Activated T-helper 1 cell treated with anti-CD3 and anti-CD28 coated beads, Interleukin-2, amount 50 U/mL, for 16 hours (primary cell): ENCODE measurements at places on chromosomes 3 and 15.

GRCh38 chr3:69539134-69539533 is 153.2 kb upstream of the FRMD4B start:
- DNase-seq = no peak

GRCh38 chr3:171157286-171157685 is 130.8 kb upstream of the SLC2A2 start:
- DNase-seq = no peak

DNA sequence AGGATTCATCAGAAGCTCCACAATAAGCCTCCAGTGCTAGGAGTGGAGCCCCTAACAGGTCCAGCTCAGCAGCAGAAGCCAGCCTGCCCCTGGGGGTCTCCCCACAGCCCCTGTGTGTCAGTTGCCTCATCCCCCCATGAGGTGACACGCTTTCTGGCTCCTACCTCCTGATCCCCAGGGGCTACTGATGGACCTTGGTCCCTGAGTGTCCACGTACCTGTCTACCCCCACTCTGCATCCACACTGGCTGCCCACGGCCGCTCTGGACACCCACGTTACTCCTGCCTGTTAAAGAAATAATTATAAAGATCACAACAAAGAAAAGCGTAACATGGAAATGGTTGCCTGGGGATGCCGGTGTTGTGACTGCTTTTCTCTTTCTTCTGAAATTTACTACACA is 143.1 kb downstream of the CHSY1 start:
- no peak for DNase-seq

DNA sequence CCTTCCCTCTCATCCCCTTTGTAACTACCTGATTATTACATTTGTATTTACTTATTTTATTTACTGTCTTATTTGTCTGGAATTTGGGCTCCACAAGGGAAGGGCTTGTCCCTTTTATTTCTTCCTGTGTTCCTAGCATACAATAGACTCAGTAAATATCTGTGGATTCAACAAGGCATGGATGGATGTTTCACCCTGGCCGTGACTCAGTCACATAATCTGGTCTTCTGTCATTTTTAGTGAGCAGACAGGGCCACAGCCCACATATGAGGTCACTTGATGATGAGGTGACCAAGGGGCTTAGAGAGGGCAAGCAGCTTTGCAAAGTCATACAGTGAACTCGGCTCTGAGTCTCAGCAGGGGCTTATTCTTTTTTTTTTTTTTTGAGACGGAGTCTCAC is 7.8 kb upstream of the DAG1 start:
- DNase-seq = no peak

- DNase-seq = no peak
Measured at GRCh38 chr3:155500194-155500818, 206.8 kb upstream of the STRIT1 start.

- DNase-seq = no peak
Measured at GRCh38 chr15:60160909-60161308, 156.8 kb downstream of the FOXB1 start.

GRCh38 chr3:182445576-182445975 is 347.7 kb upstream of the ATP11B start:
- DNase-seq = no peak

DNA sequence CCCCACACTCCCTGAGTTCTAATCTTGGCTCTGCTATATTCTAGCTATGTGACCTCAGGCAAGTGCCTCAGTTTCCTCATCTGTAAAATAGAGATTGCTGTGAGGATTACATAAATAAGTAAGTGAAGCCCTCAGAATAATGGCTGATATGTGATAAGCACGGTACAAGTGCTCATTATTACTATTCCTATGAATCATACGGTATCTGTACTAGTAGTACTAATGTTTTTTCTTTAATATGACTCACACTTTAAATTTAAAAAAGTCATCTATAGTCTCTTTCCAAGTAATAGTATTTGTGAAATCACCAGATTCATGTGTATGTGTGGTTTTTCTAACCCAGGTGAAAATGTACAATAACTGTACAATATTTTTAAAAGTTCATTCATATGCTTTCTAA is 58.7 kb downstream of the CLDN11 start:
- no peak for DNase-seq

GRCh38 chr3:53361852-53362251 is 14.5 kb upstream of the DCP1A start:
- DNase-seq = no peak

- DNase-seq = no peak
Measured at GRCh38 chr15:79661411-79661810, 229.3 kb downstream of the MINAR1 start.

- DNase-seq = no peak
Measured at GRCh38 chr15:62417439-62417838, 252.4 kb upstream of the C2CD4B start.

DNA sequence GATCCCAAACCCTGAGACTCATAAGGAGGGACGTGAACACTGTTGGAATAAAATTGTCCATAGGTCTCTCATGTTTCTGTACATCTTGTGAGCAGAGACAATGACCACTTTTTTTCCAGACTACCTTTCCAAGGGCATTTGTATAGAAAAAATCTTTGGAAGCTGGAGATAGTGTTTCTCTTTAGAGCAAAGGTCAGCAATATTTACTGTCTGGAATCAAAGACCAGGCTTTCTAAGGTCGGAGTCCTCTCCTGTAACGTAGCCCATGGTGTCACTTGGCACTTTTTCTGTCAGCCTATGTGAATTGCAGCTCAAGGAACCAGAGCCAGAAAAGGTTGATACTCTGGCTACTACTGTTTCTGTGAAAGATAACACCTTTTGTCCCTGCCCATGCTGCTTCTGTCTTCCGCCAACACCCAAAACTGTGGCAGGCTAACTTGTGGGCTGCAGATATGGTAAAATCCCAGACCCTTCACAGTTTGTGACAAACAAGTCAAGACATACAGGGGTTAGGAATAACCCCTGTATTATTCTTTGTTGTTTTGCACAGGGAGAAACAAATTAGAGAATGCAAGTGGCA is 578.3 kb downstream of the GRM7 start:
- no peak for DNase-seq

- DNase-seq = no peak
Measured at GRCh38 chr3:81841540-81841939, 80.1 kb upstream of the GBE1 start.

DNA sequence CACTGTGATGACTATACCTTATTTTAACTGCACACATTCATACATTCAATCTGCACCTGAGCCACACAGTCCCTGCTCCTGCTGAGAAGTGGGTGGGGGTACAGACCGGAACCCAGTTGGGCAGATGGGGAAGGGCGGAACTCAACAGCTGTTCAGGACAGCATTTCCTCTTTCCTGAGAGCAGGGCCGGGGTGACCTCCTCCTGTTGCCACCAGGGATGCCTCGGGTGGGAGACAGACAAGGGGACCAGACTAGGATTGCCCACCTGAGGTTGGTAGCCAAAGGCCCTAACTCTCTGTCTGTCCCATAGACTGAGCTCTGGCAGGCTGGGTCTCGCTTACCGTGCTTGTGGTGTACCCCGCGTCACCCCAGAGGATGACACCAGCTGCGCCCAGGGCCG is 3.9 kb downstream of the HYAL2 start:
- no peak for DNase-seq

GRCh38 chr3:197196192-197196591 is 102.2 kb downstream of the DLG1 start:
- DNase-seq = no peak

- no peak for DNase-seq
Measured at GRCh38 chr3:38038447-38038911, 529 bp upstream of the DLEC1 start.

- DNase-seq = no peak
Measured at GRCh38 chr3:119885746-119886530, 104.0 kb downstream of the NR1I2 start.

DNA sequence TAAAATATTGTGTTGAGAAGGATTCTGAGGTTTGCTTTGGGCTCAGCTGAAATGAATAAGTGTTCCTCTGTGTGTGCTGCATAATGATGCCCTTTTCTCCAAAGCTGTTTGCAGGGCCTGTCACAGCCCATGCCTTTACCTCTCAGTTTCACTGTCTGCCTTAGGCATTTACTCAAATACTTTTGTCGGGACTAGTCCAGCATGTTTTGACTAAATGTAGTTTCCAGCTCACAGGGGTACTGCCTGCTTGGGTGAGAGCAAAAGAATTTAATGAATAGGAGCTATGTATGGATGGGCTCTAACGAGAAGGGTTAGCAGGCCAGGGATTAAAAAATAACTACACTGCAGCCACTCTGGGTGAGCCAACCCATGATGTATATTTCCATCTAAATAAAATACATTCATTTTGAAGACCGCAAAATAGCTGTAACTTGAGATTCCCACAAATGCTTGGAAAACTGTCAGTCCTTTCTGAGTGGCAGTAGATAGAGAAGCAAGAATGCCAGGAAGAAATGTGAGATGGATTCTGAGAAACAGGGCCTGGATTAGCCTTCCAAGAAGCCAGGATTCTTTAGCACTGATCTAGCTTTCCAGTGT is 549.2 kb upstream of the TBL1XR1 start:
- no peak for DNase-seq

GRCh38 chr15:101014921-101015841 is 96.0 kb downstream of the LRRK1 start:
- peak; percentile 49 for DNase-seq

- DNase-seq = no peak
Measured at GRCh38 chr3:143808030-143808429, 40.2 kb downstream of the SLC9A9 start.

GRCh38 chr3:127427666-127428065 is 139.8 kb upstream of the PRR20G start:
- DNase-seq = no peak

DNA sequence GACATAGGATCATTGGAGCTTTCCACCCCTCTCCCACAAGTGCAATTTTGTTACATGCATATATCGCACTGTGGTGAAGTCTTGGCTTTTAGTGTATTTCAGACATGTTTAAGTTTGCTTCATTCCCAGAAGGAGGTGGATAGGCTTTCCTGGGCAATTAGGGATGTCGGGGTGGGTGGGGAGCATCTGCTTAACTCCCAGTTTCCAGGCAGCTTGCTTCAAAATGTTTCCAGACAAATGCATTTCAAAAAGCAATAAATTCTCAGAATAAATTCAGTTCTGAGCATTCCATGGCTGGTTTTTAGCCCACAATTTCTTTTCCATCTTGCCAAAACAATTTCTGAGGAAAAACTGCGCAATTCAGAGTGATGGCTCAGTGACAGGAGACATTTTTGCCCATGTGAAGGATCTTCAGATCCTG is 227.7 kb upstream of the ZPLD1 start:
- no peak for DNase-seq

DNA sequence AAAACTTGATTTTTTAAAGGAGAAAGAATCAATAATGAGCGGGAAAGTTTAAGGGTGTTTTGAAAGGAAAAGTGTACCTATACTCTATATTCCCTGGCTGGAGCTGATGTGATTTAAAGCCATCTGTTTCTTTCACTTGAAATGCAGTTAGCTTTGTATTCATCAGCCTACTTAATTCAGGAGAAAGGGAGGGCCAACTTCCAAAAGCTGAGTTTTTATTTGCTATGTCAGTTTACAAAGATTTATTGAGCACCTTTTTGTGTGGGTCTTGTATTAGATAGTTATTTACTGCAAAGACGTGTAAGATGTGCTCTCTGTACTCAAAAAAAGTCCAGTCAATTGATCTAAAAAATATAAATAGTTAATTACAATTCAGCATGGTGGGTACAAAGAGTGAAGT is 176.2 kb upstream of the GOLIM4 start:
- no peak for DNase-seq

GRCh38 chr3:66473692-66474091 is 27.1 kb downstream of the LRIG1 start:
- no peak for DNase-seq

DNA sequence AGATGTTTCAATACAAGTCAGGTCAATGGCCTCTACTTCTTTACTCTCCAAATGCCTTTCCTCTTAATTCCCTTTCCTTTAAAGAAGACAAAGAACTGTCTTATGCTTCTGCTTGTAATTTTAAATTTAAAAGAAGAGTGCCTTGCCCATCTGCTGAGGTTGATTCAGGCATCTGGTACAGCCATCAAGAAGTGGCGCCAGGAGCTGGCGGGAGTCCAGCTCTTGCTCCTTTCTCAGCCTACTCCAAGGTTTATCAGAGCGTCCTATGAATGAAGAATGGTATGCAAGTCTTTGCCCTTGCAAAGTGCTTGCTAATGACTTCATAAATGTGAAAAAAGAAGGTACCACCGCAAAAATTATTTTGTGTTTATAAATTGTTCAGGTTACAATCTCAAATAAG is 294.6 kb upstream of the TGFBR2 start:
- no peak for DNase-seq

DNA sequence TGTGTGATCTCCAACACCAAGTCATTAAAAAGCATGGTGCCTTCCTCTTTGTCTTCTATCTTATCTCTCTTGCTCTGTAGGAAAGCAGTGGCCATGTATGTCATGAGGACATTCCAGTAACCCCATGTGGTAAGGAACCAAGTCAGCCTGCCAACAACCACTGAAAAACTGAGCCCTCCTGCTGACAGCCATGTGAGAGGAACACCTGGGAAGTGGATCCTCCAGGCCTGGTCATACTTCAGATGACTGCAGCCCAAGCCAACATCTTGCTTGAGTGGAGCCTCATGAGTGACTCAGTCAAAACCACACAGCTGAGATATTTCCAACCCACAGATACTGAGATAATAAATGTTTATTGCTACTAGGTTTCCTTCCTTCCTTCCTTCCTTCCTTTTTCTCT is 597.3 kb downstream of the ZIC1 start:
- DNase-seq = no peak

- no peak for DNase-seq
Measured at GRCh38 chr3:128068156-128068620, 16.0 kb downstream of the SEC61A1 start.

GRCh38 chr15:92333709-92334108 is 60.0 kb upstream of the ST8SIA2 start:
- DNase-seq = no peak

DNA sequence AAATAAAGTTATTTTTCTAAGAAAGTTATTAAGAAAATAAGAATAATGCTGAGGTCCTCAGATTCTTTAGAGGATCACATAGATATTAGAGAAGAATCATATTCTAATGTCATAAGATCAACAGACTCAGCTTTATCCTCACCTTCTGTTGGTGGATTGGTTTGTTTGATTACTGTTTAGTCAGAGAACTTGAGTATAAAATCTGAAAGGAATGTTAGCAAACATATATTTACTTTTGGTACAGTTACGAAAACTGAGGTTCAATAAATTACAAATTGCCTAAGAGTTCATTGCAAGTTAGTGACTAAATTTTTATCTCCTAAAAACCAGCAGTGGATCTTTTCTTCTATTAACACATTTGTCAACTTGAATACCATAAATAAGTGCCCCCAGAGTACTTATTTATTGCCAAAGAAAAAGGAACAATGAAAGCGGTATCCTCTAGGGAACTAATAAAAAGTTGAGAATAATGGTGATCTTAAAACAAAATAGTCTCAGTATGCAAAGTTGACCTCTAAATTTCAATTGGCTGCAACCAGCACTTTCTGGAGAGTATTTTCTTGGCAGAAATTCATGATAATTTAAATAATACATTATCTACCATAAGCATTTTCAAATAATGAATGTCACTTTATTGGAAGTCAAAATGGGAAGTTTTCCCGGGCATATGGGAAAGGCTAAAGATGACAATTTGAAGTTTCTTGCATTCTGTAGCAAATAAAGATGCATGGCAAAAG is 296.8 kb downstream of the OTOL1 start:
- DNase-seq = no peak
